ENCODE measurements at places on chromosomes 7 and 10. TPM values are rescaled to one million over a fixed set of nuclear protein-coding genes. Genes with fewer than 3 reads are reported as not detected.

- no peak for DNase-seq
Measured at GRCh38 chr7:28191751-28192150, 11.2 kb upstream of the JAZF1 start.

DNA sequence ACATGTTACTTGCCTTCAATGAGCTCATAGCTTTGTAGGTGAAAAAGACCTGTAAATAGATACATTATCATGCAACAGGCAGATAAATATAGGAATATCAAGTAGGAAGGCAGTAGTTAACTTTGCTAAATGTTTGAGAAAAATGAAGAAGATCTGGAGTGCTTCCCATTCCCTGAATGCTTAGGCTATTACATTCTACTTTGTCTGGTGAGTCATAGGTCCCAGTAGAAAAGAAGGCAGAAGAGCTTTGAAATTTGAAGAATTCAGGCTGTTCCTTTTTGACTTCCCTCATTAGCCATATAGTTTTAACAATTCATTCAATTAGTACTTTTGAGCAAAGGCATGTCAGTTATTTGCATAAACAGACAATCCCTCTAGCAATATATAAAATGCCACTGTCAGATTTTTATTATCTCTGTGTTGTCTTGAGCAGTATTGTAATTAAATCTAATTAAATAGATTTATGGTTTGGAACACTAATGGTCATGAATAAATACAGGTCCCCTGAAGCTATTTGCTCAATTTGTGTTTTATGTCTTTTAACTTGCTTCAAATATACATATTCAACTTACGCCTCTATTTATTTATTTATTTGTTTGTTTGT, 875.0 kb downstream of the REEP3 start:
- no peak for DNase-seq

DNA sequence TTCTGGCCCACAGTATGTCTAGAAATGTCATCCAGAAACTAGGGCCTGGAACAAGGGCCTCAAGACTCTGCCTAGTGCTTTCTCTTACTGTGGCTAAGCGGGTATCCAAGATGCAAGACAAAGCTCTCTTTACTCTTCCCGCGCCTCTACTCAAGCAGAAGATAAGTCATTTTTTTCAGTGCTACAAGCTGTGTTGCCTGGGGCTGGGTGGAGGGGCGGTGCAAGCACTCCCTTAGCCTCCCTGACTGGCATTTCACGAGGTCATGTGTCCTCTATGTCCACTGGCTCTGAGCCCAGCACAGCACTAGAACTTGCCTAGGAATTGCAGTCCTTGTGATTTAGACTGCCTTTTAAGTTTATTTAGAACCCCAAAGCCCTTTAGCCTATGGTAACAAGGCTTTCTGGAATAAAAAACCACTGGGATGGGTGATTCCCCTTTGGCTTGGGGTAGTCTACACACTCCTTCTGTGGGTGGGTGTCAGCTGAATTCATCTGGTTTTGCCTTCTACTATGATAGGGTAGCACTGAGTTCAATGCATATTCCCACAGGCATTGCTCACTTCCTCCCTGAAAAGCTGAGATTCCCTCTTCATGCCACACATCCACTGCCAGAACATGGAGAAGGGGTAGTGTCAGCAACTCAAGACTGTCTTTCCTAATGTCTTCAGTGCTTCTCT, 371.8 kb upstream of the KCND2 start:
- DNase-seq = no peak

DNA sequence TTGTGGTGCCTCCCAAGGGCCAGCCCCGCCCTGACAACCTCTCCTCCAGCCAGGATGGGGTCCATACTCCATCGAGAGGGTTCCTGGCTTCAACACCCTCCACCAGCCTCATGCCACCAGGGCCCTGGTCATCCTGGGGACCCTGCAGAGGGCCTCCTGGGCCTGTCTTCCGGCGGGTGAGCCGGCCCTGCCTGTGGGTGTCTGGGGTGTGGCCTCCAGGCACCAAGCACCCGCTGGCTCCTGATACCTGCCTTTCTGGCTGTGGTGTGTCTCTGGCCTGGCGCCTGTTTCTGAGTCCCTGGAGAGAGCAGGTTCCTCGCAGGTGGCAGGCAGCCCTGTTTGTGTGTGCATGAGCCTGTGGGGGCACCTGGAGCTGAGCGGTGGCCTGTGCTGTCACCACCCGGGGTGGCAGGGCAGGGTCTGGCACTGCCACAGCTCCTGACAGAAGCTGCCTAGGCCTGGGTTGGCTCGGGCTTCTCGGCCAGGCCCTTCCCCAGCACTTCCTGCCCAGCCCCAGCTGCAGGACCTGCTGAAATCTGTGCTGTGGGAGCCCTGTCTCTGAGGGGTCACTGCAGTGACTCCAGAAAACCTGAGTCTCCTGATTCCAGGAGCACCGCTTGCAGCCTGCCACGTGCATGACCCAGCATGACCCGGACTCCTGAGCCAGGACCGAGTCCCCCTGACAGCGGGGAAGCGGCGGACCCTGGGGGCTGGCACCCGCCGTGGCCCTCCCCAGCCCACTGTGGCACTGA, 18.4 kb downstream of the ADAM8 start:
- DNase-seq = no peak

GRCh38 chr7:130415006-130415405, 25.8 kb downstream of the CEP41 start:
- DNase-seq = no peak

GRCh38 chr7:157615101-157615817, 278.5 kb downstream of the DNAJB6 start:
- DNase-seq = no peak

Gene HMX2
- total RNA-seq = not detected

Gene TRIM50
- 0.54 TPM for total RNA-seq

Gene MYL10
- total RNA-seq = not detected

Gene PVRIG
- total RNA-seq = not detected

Gene LEP
- not detected for total RNA-seq

DNA sequence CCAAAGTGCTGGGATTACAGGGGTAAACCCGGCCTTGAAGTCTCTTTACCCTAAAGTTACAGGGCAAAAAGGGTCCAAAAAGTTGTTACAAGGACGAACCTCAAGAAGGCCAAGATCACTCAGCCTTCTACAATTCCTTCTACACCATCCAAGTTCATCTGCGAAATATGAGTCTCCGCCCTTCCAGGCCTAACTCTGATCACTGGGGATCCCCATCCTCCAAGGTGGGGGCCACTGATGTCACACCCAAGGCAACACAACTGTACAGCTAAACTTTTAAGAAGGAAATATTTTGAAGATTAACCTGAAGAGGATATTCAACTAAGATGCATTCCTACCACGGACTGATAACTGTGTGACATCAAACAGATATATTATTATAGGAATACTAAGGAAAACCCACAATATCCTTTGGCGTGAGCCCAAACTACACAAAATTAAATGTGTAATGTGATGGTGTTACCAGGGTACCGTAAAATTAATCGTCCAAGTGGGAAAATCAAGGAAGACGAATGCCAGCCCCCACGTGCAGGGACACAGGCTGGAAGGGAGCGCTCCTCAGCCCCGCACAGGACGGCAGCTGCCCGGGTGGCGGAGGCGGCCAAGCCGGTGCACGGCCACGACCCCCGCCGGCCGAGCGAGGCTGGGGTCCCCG, 1.0 kb downstream of the PAXIP1 start:
- no peak for DNase-seq

DNA sequence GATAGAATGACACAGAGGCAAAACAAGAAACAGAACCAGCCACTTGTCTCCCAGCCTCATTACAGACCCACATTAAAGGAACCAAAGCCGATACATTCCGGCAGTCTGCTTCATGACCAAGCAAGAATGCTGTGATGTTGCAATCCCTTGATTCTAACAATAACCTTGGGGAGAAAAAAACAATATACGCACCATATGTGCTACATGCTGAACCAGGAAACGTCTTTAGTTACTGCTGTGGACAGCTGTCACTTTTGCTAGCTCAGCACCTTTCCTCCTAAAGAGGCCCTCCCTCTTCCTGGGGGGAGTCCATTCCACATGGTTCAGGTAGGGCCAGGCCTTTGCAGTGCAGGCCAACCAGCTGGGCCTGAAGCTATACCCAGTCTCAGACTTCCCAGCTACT, 79.1 kb downstream of the PRTFDC1 start:
- peak; percentile 8 for DNase-seq

DNA sequence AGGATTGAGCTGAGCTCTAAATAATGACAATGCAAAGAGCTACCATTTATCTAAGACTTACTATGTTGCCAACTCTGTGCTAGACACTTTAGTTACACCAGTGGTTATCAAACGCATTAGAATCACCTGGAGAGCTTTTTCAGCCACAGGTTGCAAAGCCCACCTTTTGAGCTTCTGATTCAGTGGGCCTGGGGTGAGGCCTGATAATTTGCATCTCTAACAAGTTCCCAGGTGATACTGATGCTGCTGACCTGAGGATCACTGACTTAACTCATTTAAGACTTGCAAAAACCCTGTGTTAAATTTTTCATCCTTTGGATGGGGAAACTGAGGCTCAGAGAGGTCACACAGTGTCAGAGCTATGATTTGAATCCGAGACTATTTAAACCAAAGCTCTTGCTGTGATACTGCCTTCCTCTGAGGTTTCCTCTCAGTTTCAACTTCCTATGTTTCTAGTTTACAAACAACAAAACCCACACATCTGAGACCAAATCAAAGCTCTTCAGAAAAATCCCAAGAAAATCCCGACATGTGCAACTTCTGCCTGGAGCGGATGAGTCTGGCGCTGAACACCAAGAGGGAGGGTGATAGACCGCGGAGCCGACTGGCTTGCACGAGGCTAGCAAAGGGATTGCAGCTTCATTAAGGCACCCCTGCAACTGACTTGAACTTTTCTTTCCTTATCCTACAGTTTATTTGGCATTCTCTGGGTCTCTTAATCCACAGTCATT, 124.9 kb downstream of the CYP26A1 start:
- no peak for DNase-seq

DNA sequence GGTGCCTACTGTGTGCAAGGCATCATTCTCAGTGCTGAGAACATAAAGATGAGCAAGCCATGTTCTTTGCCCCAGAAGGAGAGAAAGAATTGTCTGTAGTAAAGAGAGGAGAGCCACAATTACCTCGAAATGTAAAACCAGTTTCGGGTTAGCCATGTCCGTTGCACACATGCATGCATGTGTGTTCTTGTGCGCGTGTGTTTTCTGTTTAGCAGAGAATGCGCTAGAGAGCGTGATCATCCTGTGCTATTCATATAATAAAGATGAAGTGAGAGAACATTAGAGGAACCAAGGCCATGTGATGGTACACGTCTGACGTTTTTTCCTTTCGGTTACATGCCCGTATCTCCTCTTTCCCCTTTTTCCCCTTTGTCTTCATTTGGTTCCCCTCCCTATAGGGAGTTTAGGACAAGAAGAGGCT, 158.2 kb downstream of the CELF2 start:
- DNase-seq = no peak

DNA sequence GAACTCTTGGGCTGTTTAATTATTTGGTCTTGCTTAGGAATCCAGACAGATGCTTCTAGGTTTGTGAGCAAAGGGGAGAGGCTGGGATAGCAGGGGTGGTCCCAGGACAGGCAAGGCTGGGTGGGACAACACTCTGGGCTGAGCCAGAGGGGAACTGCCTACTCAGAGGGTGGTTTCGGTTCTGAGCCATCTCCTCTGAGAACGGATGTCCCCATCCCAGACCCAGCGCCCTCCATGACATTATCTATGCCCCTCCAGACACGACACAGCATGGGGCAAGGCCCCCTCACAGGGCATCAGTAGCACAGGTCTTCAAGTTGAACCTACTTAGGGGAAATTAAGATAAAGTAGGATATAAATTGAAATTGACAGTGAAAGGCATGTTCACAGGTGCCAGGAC, 7.1 kb downstream of the ASB10 start:
- DNase-seq = no peak

Gene VAX1
- 26.3 TPM for total RNA-seq

DNA sequence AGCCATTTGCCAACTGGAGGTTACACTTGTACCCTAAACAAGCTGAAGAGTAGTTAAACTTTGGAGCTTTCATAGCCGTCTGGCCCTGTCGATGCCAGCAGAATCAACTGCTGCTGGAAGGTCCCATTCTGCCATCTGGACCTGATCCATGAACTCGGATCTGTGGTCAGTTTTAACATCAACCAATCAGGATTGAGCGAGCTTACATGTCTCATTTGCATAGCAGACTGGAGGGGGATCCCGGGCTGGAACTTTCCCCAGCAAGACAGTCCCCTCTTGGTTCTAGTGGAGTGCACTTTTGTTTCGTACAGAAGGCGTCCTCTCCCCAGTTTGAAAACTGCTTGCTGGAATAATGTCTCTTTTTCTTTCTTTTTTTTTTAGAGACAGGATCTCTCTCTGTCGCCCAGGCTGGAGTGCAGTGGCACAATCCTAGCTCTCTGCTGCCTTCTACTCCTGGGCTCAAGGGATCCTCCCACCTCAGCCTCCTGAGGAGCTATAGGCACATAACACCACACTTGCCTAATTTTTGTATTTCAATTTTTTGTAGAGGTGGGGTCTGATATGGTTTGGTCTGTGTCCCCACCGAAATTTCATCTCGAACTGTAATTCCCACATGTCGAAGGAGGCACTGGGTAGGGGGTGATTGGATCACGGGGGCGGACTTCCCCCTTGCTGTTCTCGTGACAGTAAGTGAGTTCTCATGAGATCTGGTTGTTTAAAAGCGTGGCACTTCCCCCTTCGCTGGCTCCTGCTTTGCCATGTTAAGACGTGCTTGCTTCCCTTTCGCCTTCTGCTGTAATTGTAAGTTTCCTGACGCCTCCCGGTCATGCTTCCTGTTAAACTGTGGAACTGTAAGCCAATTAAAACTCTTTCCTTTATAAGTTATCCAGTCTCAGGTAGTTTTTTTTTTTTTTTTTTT, 42.8 kb upstream of the SEPHS1 start:
- DNase-seq = peak; percentile 28

GRCh38 chr7:54180796-54181195, 361.4 kb upstream of the VSTM2A start:
- DNase-seq = no peak

Gene IKZF1
- 3.1 TPM for total RNA-seq

GRCh38 chr7:87151729-87152111, 533 bp upstream of the DMTF1 start:
- DNase-seq = no peak

Gene ZNF138
- 14.7 TPM for total RNA-seq

- no peak for DNase-seq
Measured at GRCh38 chr10:96700374-96701099, 19.8 kb downstream of the PIK3AP1 start.

DNA sequence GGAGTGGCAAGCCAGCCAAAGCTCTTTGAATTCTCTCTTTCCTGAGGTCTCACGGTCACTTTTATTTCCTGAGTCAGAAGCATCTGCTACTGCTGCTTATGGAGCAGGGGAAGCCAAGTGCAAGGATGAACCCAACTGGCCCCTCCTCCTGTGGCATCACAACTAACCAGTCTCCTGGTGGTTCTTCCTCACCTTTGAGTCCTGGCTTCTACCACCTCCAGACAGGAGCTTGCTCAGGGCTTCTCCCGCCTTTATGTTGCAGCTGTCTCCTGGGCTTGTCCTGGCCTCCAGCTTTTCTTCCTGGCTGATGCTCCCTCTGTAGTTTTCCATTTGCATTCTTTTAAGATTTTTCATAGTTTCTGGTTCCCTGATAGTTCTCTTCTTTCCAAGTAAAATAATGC, 349.7 kb upstream of the NRP1 start:
- DNase-seq = no peak

Gene PLEKHS1
- not detected for total RNA-seq

GRCh38 chr10:14262836-14263425, 67.8 kb downstream of the FRMD4A start:
- no peak for DNase-seq

Gene LSM8
- 39.7 TPM for total RNA-seq

Gene CPA4
- total RNA-seq = not detected
